GM18507 (cell line): ENCODE measurements at places on chromosomes 1 and 21.

DNA sequence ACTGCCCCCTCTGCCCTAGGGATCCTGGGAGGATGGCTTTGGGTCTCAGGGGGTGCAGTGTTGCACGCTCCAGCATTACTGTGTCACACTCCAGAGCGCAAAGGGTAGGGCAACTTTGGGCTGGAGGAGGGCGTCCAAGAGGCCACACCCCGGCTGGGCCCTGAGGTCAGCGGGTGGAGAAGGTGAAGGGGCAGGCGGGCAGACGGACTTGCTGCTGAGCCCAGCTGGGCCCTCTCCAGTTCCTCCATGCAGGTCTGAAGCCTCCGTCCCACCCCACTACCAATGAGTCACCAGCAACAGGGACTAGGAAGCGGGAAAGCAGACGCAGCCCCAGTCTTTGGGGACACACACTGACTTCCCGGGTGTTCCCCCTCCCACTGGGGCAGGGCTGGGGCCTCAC, 116.0 kb downstream of the CASZ1 start:
- no peak for DNase-seq

DNA sequence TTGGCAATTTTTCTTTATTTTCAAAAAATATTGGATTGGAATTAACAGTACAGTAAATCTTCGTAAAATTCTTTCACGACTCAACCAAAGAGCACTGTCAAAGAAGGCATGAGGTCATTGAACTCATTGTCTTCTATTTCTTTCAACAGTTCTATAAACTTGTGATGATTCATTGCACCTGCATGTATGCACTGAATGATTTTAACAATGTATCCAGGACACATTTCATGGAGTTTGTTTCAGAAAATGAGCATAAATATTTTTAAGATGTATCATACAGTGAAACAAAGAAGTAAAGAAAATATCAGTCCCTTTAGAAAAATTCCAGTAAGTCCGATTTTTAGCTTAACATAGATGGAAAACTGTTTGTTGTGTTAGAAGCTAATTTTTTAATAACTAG, 33.6 kb upstream of the CD34 start:
- DNase-seq: no peak

GRCh38 chr1:59295618-59296017, 1.3 kb upstream of the FGGY start:
- no peak for DNase-seq

DNA sequence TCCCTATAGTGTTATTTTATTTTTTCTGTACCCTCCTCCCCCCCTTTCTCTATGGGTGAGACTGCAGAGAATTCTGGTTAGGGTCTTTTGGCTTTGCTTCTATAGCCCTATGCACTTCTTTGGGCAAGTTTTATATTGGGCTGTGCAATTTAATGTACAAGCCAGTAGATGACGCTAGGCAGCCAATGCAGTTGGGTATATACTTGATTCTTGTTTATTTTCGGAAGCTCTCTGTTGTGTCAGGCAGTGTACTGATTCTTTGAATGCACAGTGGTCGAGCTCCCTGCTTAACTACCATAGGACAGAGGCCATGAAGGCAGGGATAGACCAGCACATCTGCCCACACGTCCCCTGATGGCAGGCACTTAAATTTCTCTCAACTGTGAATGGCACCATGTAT, 34.1 kb upstream of the GPR52 start:
- no peak for DNase-seq

GRCh38 chr1:186532466-186532865, 71.6 kb upstream of the PDC start:
- no peak for DNase-seq

DNA sequence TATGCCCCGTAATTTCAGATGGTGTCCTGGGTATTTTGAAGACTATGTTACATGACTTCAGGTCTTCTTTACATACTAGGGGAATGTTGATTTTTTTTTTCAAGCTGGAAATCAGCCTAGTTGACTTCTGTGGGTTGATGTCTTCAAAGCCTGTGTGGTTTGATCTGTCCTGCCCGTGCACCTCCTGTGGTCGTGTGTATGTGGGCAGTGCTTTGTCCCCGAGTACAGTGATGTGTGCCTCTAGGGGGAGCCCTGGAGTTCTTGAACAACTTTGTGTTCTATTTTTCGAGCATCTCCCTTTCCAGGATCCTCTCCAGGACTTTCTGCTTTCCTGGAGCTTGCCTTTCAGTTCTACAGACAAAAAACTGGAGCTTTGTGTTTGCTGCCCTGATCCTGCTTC, 28.9 kb downstream of the OBSCN start:
- DNase-seq: no peak

DNA sequence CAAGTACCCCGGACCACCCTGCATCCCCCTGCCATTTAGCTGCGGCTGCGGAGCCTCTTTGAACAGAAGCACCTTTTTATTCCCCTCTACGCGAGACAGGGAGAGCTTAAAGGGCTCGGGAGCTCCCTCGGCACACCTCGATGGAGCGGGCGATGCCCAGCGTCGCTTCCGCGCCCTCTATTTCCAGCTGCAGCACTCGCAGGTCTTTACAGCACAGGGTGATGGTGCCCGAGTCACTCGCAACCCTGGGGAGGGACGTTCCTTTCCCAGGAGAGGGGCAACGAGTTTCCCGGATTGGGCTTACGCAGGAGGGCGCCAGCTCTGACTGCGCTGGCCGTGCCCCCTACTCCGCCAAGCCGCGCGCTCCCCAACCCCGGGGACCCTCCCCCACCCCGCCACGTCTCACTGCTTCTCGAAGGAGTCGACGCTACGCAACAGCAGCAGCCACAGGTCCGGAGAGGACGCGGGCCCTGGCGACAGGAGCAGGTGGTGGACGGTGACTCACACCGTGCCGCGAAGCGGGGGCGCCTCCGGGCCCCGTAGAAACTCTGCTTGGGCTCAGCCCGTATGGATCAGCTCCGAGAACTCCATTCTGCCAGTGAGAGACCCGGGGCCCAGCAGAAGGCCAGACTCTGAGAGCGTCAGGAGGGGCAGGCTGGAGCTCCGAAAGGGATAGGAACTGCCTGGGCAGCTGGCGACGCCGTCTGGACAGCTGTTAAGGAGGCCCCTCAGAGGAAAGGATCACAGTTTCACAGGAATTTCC, 5.8 kb upstream of the FAM167B start:
- no peak for DNase-seq

DNA sequence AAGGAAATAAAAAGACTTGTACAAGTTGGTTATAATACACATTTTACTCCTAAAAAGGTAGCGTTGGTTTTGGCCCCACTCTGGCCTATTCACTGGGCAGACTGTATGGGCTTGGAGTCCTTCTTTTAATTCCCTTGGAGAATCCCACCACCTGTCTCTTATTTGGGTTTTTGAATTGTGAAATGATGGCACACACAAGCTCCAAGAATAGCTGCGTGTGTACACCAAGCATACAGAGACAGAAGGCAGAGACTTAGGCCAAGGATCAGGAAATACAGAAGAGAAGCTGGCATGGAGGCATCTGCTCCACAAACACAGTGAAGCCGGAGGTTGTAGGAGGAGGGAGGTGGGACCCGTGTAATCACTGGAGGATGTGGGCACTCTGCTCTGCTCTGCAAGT, 29.1 kb downstream of the DDR2 start:
- no peak for DNase-seq

- no peak for DNase-seq
These were observed 46.5 kb downstream of the TUT4 start for GRCh38 chr1:52506349-52506748.

GRCh38 chr1:220045356-220046051, 801 bp downstream of the EPRS1 start:
- DNase-seq: no peak

DNA sequence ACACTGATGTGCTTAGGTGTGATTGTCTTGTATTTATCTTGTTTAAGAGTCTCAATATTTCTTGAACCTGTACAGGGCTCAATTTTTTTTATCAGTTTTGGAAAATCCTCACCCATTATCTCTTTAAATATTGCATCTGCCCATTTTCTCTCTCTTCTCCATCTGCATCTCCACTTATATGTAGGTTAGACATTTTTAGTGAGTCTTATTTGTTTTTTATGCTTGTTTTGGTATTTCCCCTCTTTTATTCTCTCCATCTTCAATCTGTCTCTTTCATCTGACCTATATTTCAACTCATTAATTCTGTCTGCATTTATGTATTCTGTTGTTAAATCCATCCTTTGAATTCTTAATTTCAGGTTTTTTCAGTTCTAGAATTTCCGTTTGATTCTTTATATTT, 32.9 kb upstream of the SHCBP1L start:
- DNase-seq: no peak

GRCh38 chr1:171250263-171250662, 2.0 kb downstream of the FMO1 start:
- no peak for DNase-seq

DNA sequence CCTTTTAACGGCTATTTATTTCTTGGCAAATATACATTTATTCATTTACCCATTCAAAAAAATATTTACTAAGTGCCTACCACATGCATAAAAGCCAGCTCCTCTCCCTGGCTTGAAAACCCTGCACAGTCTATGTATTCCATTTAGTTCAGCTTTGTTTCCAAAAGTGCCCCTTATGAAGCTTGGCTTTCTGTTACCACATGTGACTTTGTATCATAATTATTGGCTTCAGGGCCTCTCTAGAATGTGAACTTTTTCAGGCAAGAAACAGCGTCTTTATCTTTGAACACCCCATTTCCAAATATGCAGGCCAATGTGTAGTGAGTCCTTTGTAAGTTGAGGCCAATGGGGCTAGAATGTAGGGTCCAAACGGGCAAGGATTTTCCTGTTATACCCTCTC, 69.4 kb downstream of the CACHD1 start:
- no peak for DNase-seq

- no peak for DNase-seq
These were observed 54.8 kb downstream of the RUNX3 start for GRCh38 chr1:24875257-24875656.

DNA sequence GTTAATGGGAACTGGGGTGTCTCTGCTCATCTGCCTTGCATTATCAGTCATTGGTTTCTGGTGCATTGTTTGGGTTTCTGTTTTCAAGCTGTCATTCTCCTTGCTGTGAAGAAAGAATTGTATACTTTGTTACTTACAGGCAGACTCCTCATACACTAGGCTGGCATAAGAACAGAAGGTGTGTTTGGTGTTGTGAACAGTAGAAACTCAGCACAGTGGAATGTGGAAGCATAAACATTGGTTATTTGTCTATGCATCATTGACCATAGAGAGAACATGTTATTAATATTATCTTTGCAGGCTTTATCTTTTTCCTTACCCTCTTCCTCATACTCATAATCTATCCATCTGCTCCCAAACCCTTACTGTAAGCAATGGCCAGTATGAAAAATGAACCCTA, 18.2 kb downstream of the C1orf87 start:
- no peak for DNase-seq

- DNase-seq: no peak
These were observed 33.3 kb downstream of the PCNT start for GRCh38 chr21:46357335-46357604.

DNA sequence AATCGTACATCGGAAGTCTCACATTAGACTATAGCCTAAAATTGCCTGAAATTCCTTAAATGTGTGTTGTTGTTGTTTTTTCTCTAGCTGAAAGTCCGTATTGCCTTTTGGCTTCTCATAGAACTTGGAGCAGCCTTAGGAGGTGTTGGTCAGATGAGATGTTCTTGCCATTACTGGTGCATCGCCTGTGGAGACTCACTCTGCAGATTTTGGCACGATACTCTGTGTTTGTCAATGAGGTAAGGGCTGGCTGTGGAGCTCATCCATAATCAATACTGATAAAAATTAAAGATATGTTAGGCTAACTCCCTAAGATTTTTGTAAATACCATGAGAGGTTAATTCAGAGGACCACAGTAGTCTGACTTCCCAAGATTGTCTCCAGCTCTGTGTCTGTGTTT, 28.9 kb downstream of the AGT start:
- no peak for DNase-seq

GRCh38 chr1:207920444-207921021, 9.6 kb upstream of the CD34 start:
- DNase-seq: no peak

GRCh38 chr21:43370888-43371570, 55.9 kb downstream of the SIK1 start:
- DNase-seq: no peak

DNA sequence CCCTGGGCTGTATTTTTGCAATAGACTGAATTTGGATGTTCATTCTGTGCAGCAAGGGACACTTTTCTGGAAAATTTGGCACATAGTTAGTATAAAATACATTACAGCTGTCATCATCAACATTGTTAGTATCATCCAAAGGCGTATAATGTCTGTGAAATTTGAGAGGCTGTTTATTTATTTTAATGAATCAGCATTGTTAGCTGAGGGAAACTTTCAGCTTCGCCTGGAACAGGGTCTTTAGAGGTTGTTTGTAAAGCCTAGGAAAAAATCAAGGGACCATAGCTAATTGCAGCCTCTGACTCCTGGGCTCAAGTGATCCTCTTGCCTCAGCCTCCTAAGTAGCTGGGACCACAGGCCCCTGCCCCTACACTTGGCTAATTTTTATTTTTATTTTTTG, 106.8 kb upstream of the USP24 start:
- no peak for DNase-seq

DNA sequence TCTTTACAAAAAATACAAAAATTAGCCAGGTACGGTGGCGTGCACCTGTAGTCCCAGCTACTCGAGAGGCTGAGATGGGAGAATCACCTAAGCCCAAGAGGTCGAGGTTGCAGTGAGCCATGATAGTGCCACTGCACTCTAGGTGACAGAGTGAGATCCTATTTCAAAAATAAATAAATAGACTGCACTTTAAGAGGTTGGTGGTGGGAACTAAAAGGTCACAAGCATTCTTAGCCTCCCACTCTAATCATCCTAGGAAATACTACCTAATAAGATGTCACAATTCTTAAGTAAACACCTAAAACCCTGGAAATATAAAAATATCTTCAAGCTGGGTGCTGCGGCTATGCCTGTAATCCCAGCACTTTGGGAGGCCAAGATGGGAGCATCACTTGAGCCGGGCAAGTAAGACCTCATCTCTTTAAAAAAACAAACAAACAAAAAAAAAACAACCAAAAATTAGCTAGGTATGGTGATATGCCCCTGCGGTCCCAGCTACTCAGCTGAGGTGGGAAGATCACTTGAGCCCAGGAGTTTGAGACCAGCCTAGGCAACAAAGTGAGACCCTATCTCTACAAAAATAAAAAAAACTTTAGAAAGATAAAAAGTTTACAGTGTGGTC, 4.1 kb downstream of the DCAF8 start:
- DNase-seq: no peak

GRCh38 chr1:17717594-17718535, 37.3 kb upstream of the ACTL8 start:
- no peak for DNase-seq
